ENCODE measurements at places on chromosomes 6 and 20. TPM values are rescaled to one million over a fixed set of nuclear protein-coding genes. Genes with fewer than 3 reads are reported as not detected.

- peak; percentile 79 for DNase-seq
Observed at GRCh38 chr6:16669227-16669626, 92.0 kb downstream of the ATXN1 start.

Gene MYCT1
- total RNA-seq, result 1.5 TPM

- DNase-seq, result no peak
Observed at GRCh38 chr20:36493801-36494114, 47.6 kb upstream of the MYL9 start.

- no peak for DNase-seq
Observed at GRCh38 chr6:116648156-116648555, 20.4 kb downstream of the ZUP1 start.

- no peak for DNase-seq
Observed at GRCh38 chr6:132934496-132934895, 120.1 kb downstream of the RPS12 start.

DNA sequence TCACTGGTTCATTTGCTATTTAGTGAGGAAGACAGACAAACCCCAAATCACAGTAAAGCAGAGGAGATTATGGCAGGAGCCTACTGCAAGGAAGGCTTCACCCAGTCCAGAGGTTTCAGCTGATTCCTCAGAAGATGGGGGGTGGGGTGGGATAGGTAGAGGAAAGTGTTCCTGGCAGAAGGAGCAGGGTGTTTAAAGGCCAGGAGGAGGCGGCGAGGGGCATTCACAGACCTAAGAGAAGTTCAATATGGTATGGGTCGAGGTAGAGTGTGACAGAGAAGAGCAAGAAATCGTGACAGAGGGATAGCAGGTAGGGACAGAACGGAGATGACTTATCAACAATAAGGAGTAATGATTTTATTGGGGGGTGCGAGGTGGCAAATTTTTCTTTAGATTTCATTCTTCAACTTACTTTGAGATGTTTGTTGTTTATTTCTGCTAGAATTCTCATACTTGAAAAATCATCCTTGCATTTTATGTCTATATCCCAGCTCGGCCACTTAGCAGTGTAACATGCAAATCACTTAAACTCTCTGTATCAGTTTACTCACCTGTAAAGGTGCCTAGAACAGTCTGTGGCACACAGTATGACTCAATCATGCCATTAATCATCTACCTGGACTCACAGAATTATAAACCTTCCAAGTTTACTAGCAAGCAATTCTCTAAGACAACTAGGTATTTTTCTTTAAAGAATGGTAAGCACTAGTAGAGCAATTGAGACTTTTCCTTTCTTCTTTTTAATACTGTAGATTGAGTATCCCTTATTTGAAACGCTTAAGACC is 176.7 kb downstream of the REV3L start:
- no peak for DNase-seq

- no peak for DNase-seq
Observed at GRCh38 chr6:112806163-112806865, 459.2 kb downstream of the RFPL4B start.

- DNase-seq, result no peak
Observed at GRCh38 chr6:48086187-48086586, 24.8 kb downstream of the PTCHD4 start.

Gene GATA5
- total RNA-seq, result not detected

GRCh38 chr6:56549014-56549413 is 93.7 kb downstream of the DST start:
- DNase-seq, result no peak

Gene ENPP3
- 0.32 TPM for total RNA-seq

- DNase-seq, result no peak
Observed at GRCh38 chr6:89353118-89353556, 615 bp upstream of the UBE2J1 start.

- DNase-seq, result no peak
Observed at GRCh38 chr6:71123051-71123450, 165.6 kb upstream of the OGFRL1 start.

GRCh38 chr6:170174124-170174770 is 116.6 kb downstream of the DLL1 start:
- DNase-seq, result no peak

- DNase-seq, result no peak
Observed at GRCh38 chr6:24929242-24929641, 6.5 kb downstream of the RIPOR2 start.

GRCh38 chr6:37262446-37263026 is 4.6 kb upstream of the TMEM217 start:
- no peak for DNase-seq

DNA sequence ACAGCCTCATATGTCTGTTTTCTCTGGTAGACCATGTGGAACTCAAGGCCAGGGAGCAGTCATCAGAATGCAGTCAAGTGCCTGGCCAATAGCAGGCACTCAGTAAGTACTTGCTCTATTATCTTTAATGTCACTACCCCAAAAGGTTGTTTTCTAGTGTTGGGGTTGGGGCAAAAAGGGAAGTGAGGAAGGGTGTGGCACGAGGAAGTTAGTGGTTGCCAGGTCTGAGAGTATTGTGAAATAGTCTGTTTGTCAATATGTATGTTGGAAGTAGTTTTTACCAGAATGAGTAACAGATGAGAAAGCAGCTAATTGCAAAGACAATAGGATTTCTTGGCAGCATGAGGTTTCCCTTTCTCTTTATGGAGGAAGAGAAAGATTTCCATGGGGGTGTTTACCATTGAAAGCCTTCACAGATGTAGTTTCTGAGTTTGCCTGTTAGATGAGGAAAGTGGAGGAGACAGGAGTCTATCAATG is 59.5 kb upstream of the ARMH2 start:
- DNase-seq, result peak; percentile 49

DNA sequence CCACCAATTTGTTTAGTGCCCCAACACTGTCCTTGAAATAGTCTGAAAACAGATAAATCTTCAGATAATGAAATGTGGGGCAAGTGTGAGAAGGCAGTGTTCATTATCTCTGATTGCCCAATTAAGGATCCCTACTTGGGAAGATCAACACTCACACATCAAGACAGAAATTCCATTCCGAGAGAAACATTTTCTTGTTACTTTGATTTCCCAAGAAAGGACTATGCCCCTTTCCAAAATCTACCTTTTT is 16.2 kb downstream of the HMGN4 start:
- DNase-seq, result no peak

Gene SLC17A3
- total RNA-seq, result not detected

Gene BAG2
- total RNA-seq, result 2.9 TPM

Gene ARHGAP40
- total RNA-seq, result not detected

GRCh38 chr20:7770046-7770445 is 170.2 kb downstream of the HAO1 start:
- no peak for DNase-seq

Measured in CD4-positive, CD25-positive, alpha-beta regulatory T cell (primary cell).